ENCODE measurements at places on chromosomes 6 and 20.

- no peak for DNase-seq
Measured at GRCh38 chr6:144644776-144645175, 359.6 kb downstream of the UTRN start.

DNA sequence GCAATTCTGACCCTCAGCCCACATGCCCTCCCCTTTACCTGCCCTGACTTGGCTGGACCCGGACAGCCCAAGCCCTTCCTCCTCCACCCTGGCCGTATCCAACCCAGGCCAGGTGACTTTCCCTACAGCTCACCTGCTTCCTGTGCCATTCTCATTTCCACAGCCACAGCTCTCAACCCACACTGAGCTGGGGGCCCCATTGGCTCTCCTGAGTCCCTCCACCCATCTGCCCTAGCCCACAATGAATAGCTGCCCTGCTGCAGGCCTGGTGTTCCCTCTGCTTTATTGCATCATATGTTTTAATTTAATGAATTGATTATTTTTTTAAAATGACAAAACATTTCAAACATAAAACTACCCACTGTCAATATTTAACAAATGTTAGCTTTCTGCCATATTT, 118.5 kb upstream of the BACH2 start:
- no peak for DNase-seq

- DNase-seq = no peak
Measured at GRCh38 chr20:25125636-25126035, 43.7 kb upstream of the VSX1 start.

GRCh38 chr6:24882295-24882694, 53.5 kb downstream of the RIPOR2 start:
- DNase-seq = no peak

DNA sequence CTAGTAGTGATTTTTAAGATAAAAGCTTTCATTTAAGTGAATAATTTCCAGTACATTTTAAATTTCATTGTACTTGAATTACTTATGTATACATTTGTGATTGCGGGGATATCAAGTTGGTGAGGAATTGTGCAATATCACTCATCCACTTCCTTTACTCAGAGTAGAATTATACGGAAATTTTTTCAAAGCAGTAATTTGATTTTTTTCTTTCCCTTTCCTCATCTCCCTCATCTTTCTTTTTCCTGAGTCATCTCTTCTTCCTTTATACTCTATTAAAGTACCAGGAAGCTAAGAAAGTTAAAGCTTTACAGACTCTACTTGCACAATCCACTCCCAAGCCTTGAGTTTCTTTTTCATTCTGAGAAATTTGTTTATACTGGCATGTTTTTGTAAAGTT, 60.9 kb upstream of the DEFB112 start:
- DNase-seq = no peak

All from NCI-H146 (cell line).